ENCODE measurements at places on chromosomes 5 and 9.

DNA sequence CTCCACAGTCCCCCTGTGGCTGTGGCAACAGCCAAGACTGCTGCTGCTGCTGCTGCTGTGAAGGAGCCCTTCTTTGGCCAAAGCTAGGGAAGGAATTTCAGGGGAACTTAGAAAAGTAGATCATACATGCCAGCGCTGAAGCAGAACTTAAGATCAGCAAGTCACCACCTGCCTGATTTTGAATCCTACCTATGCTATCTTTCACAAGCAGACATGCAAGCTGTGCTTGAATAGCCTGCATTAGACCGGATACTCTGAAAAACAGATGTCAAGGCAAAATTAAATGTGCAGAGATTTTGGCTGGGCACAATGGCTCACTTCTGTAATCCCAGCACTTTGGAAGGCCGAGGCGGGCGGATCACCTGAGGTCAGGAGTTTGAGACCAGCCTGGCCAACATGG lies 99.3 kb upstream of the ZNF366 start:
- DNase-seq: no peak

GRCh38 chr9:34976992-34977391 lies 12.6 kb upstream of the DNAJB5 start:
- no peak for DNase-seq

DNA sequence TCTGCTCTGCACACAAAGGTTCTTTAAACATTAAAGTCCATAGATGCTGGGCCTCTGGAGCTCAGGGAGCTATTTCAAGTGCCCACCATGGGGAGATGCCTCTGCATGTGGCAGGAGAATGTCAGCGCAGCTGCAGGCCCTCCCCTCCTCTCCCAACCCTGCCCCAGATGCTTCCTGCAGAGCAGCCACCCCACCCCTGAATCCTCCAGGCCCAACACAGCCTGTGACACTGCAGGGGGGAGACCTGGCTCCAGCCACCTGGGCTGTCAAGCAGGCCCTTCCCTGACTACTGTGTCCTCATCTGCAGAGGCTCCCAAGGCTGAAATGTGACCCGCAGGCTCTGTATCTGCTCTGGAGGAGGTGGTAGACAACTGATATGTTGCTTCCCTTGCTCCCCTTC lies 213.9 kb downstream of the GABBR2 start:
- DNase-seq: no peak

DNA sequence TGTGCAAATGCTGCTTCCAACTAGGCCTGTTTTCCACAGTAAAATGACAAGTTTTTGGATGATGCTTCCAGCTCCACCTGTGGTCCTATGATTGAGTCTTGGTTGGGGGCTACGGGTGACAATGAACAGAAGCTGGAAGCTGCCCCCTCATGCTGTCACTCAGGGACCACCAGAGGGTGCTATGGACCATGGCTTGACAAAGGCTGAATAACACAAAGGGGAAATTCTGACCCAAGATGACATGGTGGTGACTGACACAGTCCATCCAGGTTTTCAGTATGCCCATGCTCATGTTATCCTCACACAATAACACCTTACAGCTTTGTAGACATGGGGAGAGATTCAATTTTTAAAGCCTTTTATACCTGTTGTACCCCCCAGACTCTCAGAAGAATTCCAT lies 23.9 kb upstream of the SAP30L start:
- DNase-seq: no peak

DNA sequence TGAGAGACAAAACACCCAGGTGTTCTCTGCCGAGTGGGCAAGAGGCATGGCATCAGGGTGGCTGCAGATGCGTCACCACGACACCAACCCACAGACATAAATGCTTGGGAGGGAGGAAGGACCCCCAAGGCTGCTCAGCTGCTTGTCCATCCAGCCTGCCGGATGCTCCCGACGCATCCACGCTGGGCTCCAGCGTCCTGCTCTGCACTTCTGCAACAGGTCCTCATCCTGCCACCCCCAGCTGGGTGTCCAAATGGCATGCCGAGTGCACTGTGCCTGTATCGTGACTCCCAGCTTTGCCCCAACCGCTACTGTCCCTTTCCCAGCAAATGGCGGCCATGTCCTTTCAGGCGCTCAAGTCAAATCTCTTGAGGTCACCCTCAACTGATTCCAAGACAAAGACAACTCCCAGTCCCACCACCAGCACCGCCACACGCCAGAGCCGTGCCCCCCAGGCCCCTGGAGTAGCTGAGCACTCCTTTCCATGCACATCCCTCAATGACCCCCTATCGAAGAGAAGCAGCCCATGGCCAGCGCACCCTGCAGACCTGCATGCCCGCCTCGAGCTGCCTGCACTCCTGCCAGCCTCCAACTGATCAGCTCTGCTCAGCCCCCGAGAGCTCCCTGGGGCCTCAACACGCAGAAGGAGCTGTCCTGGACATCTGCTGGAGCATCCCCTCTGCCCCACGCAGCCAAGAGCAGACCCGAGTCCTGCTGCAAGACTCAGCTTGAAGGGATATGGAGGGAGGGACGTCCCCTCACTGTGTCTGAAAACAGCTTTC lies 116.7 kb downstream of the ROR2 start:
- DNase-seq: no peak

GRCh38 chr9:96045811-96046210 lies 170.3 kb downstream of the ERCC6L2 start:
- DNase-seq: no peak

DNA sequence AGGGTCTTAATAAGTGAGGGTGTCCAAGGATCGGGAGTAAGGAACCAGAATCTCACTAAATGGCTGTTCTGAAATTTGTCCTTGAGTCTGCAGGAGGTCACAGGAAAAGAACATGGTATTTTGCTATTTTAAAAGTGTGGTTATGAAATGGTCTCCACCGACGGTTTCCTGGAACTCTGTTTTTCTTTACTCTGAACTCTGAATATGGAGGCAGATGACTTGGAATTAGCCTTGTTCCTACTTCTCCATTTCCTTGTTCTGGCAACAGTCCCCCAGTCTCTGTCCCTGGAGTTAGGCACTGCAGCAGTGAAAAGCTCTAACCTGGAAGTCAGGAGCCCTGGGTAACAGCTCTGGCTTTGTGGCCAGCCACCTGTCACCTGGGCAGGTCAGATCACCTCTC lies 46.6 kb upstream of the C5orf58 start:
- no peak for DNase-seq

GRCh38 chr5:68332080-68332451 lies 116.5 kb downstream of the PIK3R1 start:
- no peak for DNase-seq

- no peak for DNase-seq
Observed at GRCh38 chr9:38394416-38394815, 1.9 kb downstream of the ALDH1B1 start.

DNA sequence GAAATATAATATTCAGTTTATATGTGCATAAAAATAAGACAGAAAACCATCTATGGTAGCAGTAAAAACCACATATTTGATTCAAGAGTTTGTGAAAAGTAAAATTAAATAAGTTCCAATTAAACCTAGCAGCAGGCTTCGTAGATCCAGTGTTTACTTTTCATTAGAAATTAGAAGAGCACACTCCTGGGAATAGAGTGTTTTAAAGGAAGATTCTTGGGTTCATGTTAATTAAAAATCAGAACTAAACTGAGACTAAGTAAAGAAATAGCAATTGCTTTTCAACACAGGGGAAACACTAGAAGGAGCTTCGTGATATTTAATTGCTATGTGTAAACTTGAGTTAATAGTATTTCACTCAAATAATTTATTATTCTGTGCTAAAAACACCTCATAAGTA lies 1097.8 kb upstream of the CDH18 start:
- no peak for DNase-seq

DNA sequence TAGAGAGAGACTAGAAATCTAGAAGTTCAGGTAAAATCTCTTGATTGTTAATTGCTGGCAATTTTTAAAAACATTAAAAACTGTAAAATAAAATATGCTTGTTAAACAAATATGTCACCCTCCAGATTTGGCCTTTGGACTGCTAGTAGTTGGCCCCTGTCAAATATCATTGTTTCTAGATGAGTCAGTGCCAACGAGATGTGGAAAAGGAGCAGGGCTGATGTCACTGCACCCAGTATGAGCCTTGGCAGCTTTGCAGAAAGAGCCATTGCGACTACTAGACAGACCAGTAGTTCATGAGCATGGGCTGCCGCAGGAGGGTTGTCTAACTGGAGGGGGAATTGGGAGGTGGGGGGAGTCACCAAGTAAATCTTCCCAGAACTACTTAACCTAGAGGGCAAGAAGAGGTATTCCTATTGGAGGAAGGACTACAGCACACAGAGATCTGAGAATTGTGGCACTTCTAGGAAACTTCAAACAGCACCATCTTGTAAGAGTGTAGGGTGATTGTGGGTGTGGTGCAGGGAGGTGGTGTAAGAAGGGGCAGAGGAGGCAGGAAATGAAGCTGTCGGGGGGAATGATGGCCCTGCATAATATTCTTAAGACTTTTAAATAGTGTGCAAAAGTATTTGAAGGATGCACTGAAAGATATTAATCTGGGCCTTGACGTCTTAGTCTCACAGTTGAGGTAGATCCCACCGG lies 7.1 kb upstream of the DOCK2 start:
- no peak for DNase-seq

GRCh38 chr5:152378730-152379129 lies 26.3 kb downstream of the NMUR2 start:
- no peak for DNase-seq

DNA sequence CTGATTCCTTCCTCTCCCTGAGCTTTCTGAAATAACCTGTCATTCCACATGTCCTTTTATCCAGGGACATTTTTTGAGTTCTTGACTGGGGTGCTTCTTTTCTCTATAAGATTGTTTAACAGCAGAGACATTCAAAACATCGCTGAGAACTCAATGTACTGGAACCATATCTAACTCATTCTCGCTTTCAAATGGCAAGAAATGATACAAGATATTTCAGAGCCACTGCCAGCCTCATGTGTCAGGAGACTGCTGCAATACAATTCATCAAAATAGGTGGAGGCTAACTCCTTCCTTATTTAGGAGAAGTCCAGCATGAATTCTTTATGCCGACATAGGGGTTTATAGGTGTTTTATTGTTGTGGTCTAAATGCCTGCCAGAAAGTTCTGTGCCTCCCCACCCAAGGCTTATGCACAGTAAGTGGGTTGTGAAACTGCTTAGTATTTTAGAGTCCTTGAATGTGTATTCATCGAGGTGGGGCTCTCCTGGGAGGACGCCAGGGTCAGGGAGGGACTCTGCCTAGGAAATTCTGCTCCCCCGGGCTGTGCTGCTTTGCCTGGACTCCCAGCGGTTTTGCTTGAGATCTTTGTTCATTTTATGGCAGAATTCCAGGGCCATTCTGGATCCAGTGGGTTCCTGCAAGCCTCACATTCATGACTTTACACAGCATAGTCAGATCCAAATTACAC lies 53.9 kb downstream of the ZNF474 start:
- peak; percentile 43 for DNase-seq

- DNase-seq: peak; percentile 76
Observed at GRCh38 chr5:162068412-162068811, 839 bp downstream of the GABRG2 start.

DNA sequence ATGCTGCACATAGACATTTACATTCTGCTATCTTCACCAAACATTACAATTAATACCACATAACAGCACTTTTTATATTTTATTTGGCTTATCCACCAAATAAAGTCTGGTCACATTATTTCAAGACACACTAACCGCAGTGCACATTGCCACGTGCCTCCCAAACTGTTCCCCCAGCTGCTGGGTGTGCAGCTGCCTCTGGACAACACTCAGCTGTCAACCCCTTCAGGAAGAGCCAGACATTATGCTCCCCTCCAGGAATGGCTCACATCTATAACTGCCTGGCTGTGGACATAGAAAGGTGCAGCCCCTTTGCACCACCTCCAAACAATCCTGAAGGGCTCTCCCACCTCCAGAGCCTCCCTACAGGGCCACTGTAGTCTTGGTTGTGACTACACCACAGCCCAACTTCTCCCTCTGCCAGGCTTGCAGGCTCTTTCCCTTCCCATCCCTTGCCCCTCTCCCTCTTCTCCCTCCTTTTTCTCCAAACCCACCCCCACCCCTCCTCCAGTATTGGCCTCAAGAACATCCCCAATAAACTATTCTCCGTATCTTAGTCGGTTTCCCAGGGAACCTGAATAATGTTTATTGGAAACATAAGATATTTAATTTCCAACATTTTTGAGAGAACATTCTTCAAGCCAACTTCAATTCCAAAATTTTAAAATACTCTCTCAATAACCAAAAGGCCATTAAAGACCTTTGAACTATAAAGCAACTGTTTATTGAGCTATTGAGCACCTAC lies 372.3 kb downstream of the CTNND2 start:
- DNase-seq: peak; percentile 55

- DNase-seq: no peak
Observed at GRCh38 chr5:156715287-156715686, 134.8 kb upstream of the PPP1R2B start.

DNA sequence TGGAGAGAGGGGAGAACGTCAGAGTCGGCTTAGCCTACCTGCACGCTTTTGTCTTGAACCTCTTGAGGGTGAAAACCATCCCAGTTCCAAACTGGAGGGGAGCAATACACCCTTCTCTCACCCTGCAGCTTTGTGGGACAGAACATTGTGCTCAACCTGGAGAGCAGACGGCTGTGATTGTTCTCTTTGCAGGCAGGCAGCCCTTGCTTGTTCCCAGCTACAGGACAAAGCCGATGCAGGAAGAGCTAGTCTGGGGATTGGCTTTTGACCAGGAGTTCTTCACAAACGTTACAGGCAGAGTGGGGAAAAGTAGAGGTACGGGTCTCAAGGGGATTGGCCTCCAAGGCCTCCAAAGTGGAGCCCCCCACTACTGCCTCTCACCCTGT lies 33.9 kb upstream of the ARHGAP26 start:
- DNase-seq: no peak

- DNase-seq: no peak
Observed at GRCh38 chr9:11872471-11872870, 820.7 kb upstream of the TYRP1 start.

GRCh38 chr9:130054325-130054786 lies 650 bp downstream of the GPR107 start:
- DNase-seq: no peak

DNA sequence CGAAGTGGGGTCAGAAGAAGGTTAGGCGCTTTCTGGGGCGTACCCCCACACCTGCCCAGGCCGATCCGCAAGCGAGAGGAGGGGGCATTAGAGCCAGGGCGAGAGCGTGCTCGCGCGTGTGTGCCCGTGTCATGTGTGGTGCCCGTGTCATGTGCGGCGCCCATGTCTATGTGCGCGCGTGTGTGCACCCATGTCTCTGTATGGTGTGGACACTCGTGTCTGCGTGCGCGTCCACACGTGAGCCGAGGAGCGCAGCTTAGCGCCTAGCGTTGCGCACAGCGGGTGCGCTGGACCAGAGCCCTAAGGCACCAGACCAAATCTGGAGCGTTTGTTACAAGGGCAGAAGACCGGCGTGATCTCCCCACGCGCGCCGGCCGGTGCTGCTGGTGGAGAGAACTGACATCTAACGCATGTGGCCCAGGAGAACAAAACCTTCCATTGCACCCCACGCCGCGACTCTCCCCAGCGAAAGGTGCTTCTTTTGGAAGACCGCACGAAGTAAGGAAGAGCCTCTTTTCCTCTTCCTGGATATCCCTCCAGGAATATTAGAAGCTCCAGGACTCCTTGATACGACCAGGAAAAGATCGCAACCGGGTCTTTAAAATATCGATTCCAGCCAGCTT lies 644 bp downstream of the NIM1K start:
- DNase-seq: peak; percentile 24
